NCI-H446 (cell line): ENCODE measurements at places on chromosomes 1 and 21.

GRCh38 chr1:15116966-15117365 lies 36.6 kb upstream of the TMEM51 start:
- DNase-seq = no peak

- no peak for DNase-seq
Measured at GRCh38 chr1:153556348-153556747, 7.3 kb upstream of the S100A3 start.

- DNase-seq = no peak
Measured at GRCh38 chr1:233639611-233640010, 25.7 kb downstream of the KCNK1 start.

DNA sequence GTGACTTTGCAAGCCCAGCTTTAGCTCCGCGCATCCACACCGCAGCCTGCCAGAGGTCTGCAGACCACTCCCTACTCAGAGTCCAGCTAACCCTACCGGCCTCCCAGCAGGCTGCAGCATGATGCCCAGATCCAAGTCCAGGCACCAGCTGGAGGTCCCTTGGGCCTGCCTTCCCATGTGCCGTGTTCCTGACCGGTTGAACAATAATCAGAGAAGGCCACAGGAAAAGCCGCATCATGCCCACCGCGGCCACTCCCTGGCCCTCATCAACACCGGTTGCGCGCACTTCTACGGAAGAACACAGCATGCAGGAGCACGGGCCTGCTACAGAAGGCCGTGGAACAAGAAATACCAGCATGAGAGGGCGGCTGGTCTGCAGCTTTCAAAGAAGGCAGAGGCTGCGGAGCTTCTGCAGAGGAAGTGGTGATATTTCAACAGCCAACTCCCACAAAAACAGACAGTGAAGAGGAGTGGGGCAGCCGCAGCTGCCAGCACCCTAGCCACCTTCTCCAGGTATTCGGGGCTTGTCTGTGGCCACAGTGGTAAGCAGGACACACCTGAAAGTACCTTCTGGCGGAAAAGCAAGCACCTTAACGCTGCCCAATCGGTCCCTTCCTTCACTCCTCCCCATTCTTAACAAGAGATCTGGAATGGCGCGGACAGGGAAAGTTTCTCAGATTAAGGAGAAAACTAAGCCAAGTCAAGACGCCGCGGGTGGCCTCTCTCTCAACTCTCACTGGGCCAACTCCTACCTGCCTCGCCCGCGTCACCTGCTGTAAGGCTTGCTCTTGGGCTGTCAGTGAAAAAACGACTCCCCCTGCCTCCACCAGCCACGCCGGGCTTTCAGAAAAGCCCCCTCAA lies 1.5 kb downstream of the PGBD5 start:
- peak; percentile 24 for DNase-seq

DNA sequence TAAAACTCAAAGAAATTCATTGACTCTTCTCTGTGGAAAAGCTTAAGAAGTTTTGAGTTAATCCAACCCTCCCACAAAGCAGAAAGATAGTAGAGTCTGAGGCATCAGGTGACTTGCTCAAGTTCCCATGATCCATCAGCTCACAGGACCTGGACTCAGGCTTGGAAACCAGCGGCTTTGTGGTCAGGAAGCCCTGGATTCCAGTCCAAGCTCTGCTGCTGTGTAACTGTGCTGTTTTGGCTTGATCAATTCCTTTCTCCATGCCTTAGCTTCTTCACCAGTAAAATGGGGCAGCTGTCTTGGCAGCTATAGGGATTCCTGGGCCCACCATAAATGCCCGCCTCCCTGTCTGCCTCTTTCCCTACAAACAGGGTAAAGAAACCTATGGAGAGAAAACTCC lies 180.2 kb downstream of the HIVEP3 start:
- no peak for DNase-seq

GRCh38 chr1:185170291-185170848 lies 13.4 kb downstream of the SWT1 start:
- DNase-seq = peak; percentile 56

- no peak for DNase-seq
Measured at GRCh38 chr1:200075938-200076546, 48.5 kb downstream of the NR5A2 start.

DNA sequence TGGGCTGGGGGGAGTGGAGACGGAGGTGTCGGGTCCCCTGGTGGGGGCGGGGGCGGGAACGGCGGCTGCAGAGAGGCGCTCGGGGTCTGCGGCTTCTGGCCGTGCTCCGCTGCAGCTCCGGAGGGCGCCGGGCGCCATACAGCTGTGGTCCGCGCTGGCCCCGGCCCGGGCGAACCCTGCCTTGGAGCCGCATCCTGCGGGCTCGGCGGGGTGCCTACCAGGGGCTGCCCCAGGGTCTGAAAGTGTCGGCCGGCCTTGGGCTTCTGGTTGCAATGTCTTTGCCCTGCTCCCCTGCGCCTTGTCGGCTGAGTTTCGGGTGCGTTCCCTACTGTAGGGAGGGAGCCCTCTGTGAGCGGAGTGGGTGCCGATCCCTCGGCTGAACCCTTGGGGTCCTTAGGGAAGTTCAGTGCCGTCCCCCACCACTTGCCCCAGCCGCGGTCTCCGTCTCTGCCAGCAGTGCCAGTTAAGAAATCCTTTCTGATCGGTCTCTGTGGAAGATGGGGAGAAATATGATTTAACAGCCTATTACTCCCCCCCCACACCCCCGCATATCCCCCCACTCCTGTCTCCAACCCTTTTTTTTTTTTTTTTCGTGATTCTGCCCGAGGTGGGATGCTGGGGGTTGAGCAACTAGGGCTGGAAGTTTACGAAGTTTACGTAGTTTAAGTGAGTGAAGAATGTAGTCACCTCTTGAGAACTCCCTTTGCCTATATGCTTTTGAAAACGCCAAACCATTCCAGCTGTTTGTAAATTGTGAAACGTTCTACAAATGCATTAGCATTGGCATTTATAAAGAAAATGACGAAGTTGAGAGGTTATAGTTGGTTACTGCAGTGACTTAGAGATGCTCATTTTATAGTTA lies 588 bp downstream of the NEXN start:
- DNase-seq = no peak

- DNase-seq = peak; percentile 60
Measured at GRCh38 chr1:54287176-54287650, 87.2 kb downstream of the MRPL37 start.

DNA sequence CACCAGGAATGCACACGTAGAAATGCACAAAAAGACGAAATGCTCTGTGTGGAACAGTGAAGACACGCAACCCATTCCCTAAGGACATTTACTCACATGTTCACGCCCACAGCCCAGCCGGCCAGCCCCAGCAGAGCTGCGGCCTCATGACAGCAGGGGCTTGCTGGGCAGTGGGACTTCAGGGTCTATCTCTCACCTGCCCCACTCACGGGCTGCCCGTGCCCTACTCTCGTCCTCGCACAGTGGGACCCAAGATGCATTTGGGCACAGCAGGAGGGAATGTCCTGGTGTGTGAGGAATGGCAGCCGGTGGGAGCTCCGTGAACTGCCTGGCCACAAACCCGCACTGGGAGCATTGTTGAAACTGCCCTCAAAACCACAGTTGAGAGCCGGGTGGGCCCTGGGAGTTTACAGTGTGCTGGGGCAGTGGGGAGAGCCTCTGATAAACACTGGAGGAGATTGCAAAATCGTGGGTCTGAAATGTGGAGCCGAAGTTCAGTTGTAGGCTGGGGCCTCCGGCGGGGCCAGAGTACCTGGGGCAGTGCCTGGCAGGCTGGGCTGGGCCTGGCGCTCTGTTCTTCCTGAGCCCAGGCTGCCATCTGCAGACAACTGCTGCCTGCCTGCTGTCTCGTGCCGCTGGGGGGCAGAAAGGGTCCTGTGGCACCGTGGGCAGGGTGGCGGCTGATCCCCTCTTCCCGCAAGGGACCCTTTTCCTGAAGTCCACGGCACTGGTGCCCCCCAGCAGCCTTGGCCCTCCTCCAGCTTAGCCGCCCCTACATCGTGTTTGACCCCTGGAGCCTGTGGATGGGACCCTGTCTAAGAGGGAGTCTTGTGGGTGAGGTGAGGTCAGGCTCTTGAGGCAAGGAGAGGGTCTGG lies 20.7 kb upstream of the POFUT2 start:
- DNase-seq = no peak

GRCh38 chr1:118981436-118981835 lies 6.7 kb downstream of the TBX15 start:
- DNase-seq = no peak

DNA sequence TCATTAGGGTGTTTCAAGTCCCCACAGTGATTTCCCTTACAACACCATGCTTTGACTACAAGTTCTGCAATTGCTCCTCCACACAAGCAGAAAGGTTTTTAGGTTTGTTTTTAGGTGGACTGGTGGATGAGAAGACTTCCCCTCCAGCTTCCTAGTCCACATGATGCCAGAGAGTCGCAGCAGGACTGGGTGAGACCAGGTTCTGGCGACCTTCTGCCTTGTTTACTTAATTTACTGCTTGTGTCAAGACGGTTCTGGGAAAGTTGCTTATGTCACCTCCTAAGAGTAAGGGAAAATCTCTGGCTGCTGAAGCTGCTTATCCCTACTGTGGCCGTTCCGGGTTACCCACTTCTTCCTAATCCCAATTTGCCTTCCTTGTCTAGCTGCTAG lies 76.4 kb downstream of the GLUL start:
- DNase-seq = no peak

DNA sequence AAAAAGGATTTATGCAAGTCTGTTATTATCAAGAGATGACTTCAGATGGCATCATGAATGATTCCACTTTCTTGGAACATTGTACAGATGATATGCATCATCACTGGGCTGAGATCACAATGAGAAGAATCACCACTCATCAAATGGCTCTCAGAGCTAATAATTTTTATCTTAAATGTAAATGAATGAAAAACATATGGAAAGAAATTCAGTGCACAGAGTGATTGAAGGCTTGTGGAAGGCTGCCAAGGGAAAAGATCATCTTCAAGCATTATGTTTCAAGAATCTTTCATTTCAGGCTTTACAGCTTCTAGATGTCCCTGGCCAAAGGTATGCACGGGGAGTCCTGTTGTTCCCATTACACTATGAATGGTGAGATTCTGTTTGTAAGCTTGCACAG lies 955.7 kb downstream of the TTLL7 start:
- no peak for DNase-seq

- no peak for DNase-seq
Measured at GRCh38 chr1:172779491-172779890, 120.6 kb downstream of the FASLG start.

DNA sequence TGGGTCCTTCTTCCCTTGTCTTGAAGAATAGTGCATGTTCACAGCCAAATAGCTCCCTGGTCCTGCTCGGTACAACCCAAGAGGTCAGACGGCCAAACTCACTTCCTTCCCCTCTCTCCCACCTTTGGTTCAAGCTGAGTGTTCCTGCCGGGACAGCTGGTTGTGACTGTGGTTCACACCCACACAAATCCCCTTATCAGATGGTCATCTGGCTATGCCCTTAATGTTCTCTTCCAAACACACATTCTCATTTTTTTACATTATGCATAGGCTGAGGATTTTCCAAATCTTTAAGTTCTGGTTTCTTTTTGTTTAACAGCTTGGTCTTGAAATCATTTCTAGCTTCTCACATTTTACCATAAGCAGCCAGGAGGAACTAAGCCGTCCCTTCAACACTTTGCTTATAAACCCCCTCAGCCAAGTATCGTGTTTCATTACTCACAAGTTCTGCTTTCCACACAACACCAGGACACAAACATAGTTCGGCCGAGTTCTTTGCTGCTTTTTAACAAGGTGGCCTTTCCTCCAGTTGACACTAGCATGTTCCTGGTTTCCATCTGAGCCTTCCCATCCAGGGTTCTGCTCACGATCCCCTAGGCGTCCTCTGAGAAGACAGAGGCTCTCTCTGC lies 19.7 kb upstream of the TSPEAR start:
- DNase-seq = no peak

GRCh38 chr1:21906173-21907078 lies 30.7 kb downstream of the HSPG2 start:
- no peak for DNase-seq

DNA sequence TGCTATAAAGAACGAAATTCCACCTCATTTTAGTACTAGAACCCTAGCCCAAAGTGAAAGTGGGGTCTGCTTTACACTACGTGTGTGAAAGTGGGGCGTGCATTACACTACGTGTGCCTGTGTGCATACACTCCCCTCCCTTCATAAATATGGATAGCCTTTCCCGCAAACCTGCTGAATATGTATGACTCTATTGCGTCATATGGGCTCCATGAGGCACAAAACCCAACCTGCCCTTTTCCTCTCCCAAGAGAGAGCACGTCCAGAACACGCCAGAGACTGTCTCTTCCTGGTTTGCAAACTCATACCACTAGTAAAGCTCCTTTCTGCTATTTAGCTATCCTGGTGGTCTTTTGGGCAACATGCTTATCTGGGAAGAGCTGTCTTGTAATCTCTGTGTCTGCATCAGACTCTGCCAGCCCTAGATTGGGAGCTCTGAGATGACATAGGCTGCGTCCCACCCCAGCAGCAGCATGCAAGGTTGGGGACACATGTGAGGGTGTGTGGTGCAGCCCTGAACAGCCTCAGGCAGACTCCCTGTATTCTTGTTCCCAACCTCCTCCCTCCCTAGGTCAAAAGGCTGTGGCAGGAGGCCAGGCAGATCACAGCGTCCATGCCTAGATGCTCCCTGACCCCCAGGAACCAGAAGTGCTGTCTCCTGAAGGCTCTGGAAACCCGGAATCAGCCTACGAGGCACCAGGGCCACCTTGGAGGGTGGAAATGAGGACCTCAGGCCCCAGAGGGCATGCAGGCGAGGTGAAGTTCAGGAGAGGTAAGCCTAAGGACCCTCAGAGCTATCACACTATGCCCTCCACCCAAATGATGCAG lies 12.3 kb upstream of the PADI1 start:
- DNase-seq = no peak

GRCh38 chr1:59013276-59013927 lies 229.6 kb upstream of the JUN start:
- DNase-seq = no peak

DNA sequence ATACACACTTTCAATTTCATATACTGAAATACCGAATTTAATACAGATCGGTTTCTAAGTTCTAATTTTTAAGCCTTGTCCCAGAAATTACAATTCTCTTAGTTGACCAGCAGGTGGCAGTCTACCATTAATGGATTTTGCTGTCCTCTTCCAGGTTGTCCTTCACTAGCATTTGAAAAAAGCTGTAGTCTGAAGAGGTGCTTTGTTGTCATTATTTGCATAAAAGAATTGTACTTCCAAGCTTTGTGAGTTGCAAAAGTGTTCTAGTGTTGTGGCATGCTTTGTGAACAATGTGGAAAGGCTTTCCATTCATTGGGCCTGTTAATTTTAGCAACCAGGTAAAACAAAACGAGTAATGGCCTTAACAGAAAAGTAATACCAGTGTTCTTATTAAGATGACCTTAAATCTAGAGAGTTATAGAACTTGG lies 193.6 kb downstream of the RPS6KC1 start:
- peak; percentile 6 for DNase-seq

GRCh38 chr21:38493549-38494250 lies 4.6 kb downstream of the ERG start:
- no peak for DNase-seq
